ENCODE measurements at places on chromosomes 6 and 20. TPM values are rescaled to one million over a fixed set of nuclear protein-coding genes. Genes with fewer than 3 reads are reported as not detected.

PLAGL2 gene
- total RNA-seq, result 41.4 TPM

PRSS16 gene
- total RNA-seq, result 0.82 TPM

DNA sequence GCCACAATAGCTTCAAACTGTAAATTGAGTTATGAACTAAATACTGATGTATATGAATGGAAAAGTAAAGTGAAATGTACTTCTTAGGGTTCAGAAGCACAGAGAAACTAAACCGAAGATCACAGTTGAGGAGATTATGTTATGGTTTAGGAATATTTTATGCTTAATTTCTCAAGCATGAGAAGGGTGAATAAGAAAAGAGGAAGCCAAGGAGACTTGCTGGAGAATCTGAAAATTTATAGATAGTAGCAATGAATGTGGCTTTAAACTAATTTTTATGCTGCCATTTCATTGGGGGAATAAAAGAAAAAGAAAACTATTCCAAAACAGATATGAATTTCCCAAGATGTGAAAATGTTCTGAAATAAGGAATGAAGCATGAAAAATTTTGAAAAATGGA, 5.6 kb downstream of the ANKS1A start:
- no peak for DNase-seq

PHACTR1 gene
- 2.2 TPM for total RNA-seq

TMC2 gene
- total RNA-seq, result not detected

WFDC13 gene
- not detected for total RNA-seq

RGS19 gene
- 119 TPM for total RNA-seq

NKAIN4 gene
- not detected for total RNA-seq

NDUFAF5 gene
- 29.7 TPM for total RNA-seq

GRCh38 chr20:59811681-59812171, 121.7 kb downstream of the SYCP2 start:
- peak; percentile 9 for DNase-seq

THEMIS gene
- total RNA-seq, result 107 TPM

EXOC2 gene
- 28.4 TPM for total RNA-seq

GRCh38 chr6:138580801-138581200, 81.5 kb upstream of the NHSL1 start:
- DNase-seq, result no peak

DNA sequence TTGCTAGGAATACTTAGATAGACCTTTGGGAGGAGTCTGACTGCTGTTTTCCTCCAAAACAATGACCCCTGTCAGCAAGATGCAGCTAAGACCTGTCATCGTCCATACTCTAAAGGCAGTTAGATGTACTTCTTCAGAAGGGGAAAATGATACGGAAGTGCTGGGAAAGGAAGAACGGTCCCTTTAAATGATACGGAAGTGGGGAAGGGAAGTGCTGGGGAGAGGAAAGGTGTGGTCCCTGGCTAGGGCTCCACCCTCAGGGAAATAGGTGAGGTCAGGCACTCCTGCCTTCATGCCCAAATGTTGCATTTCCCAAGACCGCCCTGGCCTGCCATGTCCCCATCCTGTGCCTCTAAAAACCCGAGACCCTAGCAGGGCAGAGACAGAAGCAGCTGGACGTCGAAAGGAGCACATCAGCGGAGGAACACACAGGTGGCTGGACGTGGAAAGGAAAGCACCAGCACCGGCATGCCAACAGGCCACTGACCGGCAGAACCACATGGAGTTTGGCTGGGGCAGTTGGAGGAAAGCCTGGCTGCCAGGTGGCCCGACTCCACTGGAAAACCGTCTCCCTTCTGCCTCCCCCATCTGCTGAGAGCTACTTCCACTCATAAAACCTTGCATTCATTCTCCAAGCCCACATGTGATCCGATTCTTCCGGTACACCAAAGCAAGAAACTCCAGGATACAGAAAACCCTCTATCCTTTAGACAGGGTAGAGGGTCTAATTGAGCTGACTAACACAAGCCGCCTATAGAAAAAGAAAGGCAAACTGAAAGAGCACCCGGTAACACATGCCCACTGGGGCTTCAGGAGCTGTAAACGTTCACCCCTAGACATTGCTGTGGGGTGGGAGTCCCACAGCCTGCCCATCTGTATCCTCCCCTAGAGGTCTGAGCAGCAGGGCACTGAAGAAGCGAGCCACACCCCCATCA, 94.6 kb downstream of the FAXC start:
- no peak for DNase-seq

DNA sequence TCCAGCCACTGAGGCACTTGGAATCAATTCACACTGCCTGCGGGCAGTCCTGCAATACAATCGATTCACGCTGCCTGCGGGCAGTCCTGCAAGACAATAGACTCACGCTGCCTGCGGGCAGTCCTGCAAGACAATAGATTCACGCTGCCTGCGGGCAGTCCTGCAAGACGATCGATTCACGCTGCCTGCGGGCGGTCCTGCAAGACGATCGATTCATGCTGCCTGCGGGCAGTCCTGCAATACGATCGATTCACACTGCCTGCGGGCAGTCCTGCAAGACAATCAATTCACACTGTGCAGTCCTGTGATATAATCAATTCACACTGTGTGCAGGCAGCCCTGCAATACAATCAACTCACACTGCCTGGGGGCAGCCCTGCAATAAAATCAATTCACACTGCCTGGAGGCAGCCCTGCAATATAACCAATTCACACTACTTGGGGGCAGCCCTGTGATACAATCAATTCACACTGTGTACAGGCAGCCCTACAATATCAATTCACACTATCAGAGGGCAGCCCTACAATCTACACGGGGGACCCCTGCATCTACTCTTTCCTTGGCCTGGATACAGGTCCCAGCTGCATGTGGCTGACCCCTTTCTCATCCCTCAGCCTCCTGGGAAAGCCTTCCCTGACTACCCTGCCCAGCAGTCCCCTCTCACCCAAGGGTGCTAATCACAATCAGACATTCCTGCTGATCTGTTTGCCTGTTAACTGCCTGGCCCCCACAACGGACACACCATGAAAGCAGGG, 10.4 kb downstream of the TAF4 start:
- DNase-seq, result no peak

DNA sequence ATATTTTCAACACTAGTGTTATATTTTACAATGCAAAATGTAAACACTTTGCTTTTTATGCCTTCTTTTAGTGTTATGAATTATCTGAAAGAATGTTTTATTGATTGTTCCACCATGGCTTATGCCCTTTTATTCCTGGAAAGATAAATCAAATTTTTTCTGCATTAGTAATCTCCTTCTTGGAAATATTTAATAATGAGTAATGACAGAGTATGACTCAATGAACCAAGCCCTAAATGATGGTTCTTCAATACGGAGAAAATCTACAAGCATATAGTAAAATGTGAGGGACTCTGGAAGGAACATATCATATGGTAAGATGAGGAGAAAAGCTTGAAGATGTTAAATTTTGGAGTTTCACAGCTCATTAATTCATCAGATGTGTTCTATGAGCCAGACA, 929.6 kb downstream of the C6orf118 start:
- no peak for DNase-seq

- DNase-seq, result peak; percentile 22
These were observed 165.2 kb downstream of the DLL1 start for GRCh38 chr6:170125456-170126300.

DNA sequence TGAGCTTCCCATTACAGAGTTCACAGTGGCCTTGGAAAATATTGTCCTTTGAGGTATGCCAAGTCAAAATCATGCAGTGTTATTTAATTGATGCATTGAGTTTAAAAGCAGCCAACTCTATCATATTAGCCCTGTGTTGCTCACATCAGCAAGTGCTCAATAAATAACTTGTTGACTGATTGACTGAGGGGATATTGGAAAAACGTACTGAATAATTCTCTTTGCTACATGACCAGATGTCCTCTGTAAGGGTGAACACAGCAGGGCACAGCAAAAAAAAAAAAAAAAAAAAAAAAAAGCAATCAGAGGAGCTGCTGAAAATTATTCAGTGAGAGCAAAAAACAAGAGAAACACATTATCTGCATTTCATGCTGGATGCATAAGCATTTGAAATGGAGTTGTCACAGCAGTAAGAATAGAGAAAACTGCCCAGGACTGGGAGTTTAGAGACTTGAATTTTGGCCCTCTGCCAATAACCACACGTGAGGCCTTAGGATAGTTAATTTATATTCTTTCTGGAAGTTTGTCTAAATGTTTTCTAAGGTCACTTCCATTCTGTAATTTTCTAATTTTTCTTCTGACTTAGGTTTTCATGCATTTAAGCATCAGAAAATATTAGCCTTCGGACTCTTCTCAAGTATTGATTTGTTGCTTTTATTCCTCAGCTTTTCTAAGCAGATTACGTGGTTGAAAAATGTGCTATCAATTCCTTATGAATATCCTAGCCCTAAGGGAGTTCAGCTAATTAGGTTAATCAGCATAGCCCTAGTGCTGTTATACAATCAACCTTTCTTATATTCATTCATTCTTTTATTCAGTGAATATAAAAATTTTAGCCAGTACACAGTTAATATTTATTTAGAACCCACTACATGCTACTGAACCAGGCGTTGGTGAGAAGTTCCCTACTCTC, 246.8 kb upstream of the STXBP5 start:
- no peak for DNase-seq

HLA-DRB5 gene
- 5.3 TPM for total RNA-seq

GRCh38 chr20:47428851-47429336, 72.4 kb upstream of the ZMYND8 start:
- no peak for DNase-seq

GRCh38 chr6:152261179-152261578, 376.0 kb downstream of the SYNE1 start:
- DNase-seq, result no peak

RNF8 gene
- 31.1 TPM for total RNA-seq

DNA sequence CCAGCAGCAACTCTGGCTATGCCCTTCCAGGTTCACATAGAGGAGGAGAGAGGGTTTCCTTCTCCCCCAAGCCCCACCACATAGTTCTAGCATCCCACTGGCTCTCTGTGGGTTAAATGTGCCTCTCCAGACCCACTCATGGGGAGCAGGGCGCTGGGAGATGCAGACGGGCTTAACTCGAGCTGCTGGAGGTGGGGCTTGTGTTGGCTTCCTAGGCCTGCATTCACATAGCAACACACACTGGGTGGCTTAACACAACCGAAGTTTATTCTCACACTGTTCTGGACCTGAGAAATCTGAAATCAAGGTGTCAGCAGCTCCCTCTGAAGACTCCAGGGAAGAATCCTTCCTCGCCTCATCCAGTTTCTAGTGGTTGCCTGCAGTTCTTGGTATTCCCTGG, 33.6 kb downstream of the SLC2A10 start:
- no peak for DNase-seq

DNA sequence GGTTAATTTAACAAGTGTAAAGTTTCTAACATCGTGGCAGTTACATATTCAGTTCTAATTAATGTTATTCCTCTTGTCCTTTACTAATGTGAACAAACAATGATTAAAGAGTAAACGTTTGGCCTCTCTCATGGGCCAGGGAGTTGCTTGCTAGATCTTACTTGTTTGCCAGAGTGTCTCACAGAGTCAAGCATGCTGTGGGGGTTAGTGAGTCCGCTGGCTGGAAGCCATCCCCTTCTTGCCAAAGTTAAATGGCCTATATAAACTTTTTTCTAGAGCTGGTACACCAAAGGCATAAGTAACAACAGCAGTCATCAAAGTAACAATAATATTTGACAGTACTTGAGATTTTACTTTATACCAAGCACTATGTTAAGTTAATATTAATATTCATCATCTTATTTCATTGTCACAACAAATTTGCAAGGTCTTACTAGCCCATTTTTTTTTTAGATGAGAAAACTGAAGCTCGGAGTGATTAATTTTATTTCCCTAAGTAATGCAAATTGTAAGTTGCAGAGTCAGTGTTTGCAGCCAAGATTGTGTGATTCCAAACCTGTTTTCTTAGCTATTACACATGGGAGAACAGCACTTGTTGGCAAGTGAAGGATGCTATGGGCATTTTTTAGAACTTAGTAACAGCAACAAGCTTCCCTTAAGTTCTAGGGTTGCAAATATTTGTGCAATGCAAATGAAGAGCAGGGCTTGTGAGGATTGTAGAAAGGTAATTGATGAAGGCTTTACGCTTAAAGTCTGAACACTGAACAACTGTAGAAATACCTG, 224.5 kb downstream of the RFPL4B start:
- DNase-seq, result no peak

GRCh38 chr6:138957484-138957883, 30.6 kb downstream of the REPS1 start:
- no peak for DNase-seq

MAFB gene
- 0.09 TPM for total RNA-seq

DNA sequence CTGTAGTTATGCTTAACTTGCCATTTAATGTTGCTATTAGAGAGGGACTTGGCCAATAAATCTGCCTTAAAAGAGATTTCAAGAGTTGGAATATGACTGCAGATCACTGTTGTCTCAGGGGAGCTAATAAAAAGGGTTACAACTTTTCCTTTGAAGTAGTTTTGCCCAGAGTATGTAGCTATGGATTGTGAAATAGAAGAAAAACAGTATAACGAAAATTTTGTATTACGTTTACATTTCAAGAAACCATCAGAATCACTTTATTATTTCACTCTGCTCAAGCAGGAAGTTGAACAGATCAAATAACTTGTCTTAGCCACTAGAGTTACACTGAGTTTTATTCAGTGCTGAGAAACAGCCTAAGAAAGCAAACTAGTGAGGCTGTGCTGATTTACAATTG, 3.0 kb upstream of the ZSCAN26 start:
- DNase-seq, result no peak

AKAP12 gene
- total RNA-seq, result 0.75 TPM

DNA sequence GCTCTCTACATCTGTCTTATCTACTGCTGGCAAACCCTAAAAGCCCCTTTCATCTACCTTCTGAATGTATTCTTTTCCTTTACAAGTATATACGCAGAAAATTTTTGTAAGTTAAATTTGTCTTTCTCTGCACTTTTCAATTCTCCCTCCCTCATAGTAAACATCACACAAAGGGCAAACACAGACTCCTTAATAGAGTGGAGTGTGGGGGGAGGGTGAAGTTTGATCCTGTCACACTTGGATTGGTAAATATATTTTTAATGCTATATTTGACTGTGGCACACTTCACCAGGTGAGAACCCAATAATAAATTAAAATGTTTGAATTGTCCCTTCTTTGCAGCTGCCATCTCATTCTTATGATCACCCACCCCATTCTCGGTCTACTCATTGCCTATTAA, 33.2 kb upstream of the PAQR8 start:
- DNase-seq, result no peak

ULBP3 gene
- 1.4 TPM for total RNA-seq

DNA sequence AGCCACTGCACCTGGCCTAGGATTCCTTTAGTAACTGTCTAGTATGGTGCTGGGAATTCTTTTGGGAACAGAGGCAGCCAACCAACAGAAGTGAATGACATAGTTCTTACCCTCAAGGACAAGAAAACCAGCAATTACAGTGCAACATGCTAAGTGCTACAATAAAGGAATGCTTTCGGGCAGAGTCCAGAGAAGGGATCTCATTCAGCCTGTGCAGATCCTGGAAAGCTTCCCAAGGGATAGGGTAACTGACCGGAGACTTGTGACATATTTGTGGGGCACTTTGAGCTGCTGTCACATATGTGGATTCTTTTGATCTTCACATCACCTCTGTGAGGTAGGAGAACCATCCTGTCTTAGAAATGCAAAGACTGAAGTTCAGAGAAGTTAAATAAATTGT, 46.8 kb downstream of the C6orf15 start:
- no peak for DNase-seq

GRCh38 chr6:77368660-77369313, 94.5 kb downstream of the HTR1B start:
- DNase-seq, result no peak
